COLO829 (cell line): ENCODE measurements at places on chromosomes 11 and 22.

DNA sequence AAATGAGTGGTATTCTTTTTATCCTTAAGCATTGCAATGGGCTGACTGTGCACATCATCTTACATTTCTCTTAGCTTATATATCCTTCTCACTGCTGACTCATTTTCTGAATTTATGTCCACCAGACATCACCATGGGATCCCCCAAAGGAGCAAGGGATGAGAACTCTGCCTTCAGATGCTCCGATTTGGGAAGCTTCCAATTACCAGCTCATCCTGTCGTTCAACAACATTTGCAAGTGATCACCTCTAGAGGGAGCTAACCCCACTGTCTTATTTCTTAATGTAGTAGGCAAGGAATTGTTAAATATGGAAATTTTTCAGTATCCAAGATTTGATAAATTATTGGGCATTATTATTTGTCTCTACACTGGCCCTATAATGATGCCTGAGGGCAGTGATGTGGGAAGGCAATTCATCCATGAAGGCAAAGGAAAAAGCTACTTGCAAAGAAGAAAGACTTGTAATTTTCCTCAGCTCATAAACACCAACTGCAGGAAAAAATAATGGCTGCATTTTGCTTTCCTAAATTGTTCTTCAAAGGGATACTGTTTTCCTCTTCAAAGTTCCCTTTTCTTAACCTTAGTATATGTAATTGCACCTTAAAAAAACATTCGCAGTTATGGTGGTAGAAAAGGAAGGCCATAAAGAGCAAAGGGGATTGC is 102.4 kb upstream of the FSHB start:
- DNase-seq: peak; percentile 48

- DNase-seq: no peak
Observed at GRCh38 chr22:32322986-32323385, 34.7 kb upstream of the RFPL3 start.

GRCh38 chr11:112265659-112266409 is 5.2 kb upstream of the PLET1 start:
- DNase-seq: no peak

GRCh38 chr22:42931421-42932196 is 74.5 kb upstream of the ARFGAP3 start:
- no peak for DNase-seq

- DNase-seq: no peak
Observed at GRCh38 chr11:34303028-34303570, 54.7 kb downstream of the ABTB2 start.

- DNase-seq: no peak
Observed at GRCh38 chr22:20761536-20761935, 12.4 kb upstream of the SERPIND1 start.

DNA sequence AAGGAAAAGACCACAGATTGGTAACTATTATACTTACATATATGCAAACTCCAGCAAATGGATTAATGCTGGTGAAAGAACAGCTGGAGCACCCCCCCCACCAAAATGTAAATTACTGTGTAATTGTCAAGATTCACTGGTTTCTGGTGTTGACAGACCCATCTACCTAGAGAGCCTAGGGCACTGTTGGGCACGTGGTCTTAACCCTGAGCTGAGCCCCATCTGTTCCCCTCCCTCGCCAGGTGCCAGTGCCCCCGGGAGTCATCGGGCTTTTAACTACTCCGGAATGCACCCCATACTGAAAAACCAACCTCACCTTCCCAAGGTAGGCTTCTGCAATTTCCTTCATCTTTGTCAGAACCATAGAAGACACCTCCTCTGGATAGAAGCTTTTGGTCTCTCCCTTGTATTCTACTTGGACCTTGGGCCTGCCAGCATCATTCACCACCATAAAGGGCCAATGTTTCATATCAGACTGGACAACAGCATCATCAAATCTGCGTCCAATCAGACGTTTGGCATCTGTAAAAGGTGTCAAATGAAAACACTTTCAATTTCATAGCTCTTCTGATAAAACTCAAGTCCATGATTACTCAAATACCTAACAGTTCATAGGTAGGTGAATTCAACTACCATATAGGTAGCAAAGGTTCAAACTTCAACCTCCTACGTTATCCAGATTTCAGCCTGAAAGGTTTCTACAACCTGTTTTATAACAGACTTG is 1.5 kb downstream of the HSPA8 start:
- no peak for DNase-seq

- peak; percentile 70 for DNase-seq
Observed at GRCh38 chr22:27879923-27880322, 39.1 kb downstream of the PITPNB start.

DNA sequence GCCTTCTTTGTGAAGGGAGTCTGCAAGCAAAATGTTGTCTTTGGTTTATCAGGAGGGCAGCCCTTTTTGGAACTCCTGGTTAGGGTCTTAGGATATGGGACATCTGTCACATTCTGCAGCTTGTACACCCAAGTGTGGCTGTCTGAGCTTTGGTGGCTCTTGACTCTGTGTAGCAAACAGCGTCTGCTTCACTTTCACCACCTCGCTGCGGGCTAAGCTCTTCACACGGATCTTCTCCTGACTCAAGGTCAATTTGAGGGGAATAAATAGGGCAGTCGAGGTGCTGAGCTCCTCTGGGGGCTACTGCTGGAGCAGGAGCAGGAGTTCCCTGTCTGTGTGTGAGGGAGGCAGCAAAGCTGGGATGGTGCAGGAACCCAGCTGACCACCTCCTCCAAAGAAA is 10.6 kb downstream of the MICAL2 start:
- DNase-seq: no peak

DNA sequence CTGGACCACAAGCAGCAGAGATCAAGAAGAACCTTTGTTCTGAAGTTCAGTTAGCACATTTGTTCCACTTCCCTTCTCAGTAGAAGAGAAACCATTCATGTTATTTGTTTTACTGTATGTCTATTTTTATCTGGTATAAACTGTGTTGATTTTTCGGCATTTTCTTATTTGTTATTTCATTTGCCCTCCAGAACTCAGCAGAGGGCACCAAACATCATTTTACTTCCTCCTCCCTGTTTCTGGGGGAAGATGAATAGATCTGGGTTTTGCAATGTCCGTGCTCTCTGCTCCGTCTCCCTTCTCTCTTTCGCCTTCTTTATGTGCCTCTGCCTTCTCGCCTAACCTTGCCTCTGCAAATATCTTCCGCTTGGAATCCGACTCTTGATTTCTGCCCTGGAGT is 366.9 kb downstream of the NTM start:
- DNase-seq: no peak

- no peak for DNase-seq
Observed at GRCh38 chr11:87275176-87275575, 237.4 kb downstream of the TMEM135 start.

- no peak for DNase-seq
Observed at GRCh38 chr11:115267238-115267781, 236.9 kb downstream of the CADM1 start.

DNA sequence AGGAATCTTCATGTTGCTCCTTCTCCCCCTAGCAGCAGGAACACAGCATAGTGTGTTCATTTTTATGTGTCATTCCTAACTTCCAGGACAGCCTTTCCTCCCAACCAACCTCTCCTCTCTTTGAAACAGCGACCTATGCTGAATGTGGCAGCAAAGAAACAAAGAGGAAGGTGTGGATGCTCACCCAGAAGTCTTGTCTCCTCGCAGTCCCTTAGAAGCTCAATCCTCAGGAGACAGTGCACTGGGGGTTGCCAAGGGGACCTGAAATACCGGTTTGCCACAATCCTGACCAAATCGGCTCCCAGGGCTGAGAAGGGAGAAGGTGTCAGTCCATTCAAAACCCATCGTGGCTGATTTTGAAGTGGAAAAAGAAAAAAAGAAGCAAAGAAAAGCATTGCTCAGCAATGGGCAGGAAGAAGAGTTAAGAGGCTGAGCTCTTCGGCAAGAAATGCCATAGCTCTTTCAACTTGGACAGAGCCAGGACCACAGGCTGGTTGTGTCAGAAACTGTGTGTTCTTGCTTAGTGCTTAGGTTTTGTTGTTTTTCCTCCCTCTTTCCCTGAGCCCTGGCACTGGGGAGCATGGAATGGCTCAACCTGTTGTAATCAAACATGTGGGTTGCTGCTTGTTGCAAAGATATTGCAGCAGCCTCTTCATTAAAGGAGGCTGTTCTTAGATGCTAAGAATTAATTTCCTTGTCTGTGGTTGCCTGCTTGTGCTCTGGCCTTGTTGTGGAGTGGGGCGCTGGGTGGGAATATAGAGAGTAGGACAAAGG is 30.4 kb upstream of the TENM4 start:
- DNase-seq: no peak

DNA sequence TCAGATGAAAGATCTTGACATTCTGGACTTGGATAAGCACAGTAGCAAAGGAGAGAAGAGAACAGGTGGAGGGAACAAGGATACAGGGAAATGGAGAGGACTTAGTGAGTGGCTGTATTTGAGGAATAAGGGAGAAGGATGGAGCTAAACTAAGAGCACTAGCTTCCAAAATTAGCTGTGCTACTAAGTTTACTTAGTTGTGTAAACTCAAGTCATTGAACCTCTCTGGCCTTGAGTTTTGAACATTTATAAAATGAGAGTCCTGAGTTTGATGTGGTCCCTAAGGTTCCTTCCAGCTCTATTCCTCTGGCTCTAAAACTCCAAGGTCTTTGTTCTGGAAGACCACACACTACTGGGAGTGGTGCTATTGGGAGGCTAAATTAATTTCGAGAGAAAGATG is 100.7 kb downstream of the TRIM44 start:
- no peak for DNase-seq

GRCh38 chr11:7444091-7444981 is 41.0 kb upstream of the OLFML1 start:
- DNase-seq: peak; percentile 39

DNA sequence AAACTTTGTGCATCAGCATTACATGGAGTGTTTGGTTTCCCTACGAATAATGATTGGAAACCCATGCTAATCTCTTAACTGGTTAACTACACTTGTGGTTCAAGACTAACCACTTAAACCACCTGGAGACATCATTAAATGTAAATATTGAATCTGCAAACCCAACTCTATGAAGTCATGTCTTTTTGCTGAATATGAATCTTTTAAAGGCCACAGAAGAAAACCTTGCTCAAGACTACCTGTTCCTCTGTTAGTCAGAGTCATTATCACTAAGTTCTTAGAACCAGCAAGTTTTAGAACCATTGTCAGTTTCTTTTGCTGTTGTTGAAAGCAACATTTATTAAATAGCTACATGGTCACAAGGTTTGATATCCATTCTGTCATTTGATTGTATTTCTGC is 70.7 kb downstream of the SIK2 start:
- no peak for DNase-seq

- no peak for DNase-seq
Observed at GRCh38 chr22:22886546-22886945, 1.1 kb upstream of the IGLL5 start.

DNA sequence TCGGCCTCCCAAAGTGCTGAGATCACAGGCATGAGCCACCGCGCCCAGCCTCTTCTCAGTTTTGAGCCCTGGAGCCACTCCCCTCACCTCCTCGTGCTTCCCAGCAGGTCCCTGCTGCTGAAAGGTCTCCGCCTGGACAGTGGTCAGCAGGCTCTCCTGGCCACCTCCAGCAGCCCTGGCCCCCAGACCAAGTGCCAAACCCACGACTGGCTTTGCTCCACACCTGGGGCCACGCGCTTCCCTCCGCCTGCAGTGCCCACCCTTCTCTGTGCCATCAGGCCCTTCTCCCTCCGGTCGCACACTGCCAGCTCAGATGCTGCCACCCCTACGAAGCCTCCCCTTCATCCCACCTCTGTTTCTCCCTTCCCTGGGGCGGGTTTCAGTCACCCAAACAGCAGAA is 12.8 kb downstream of the FRMD8 start:
- DNase-seq: no peak

GRCh38 chr22:24325105-24325757 is 54.6 kb downstream of the SPECC1L start:
- peak; percentile 53 for DNase-seq

DNA sequence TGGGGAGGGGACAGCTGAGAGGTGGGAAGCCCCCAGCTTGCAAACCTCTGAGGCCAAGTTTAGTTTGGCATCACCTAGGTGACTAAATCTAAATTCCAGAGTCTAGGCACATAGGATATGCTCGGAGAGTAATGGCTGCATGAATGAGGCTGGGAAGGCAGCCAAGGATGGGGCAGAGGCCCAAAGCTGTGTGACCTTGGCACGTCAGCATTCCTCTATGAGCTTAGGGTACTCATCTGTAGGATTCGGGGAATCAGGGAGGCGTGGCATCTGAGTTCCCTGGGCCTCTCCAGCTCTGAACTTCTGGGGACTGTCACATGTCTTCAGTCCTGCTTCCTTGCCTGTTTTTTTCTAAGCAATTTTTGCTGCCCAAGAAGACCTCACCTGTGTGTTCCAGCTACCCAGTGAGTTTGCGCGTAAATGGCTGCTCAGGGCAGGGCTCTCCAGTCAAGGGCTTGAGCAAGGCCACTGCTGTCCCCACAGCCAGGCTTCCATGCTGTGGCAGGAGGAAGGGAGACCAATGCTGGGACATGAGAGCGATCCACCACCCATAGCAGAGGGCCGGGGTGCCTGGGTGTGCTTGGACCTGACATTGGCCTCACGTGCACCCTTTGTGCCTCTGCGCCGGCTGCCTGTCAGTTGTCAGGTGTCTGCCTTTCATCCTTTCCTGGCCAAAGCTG is 13.9 kb downstream of the DAGLA start:
- no peak for DNase-seq

DNA sequence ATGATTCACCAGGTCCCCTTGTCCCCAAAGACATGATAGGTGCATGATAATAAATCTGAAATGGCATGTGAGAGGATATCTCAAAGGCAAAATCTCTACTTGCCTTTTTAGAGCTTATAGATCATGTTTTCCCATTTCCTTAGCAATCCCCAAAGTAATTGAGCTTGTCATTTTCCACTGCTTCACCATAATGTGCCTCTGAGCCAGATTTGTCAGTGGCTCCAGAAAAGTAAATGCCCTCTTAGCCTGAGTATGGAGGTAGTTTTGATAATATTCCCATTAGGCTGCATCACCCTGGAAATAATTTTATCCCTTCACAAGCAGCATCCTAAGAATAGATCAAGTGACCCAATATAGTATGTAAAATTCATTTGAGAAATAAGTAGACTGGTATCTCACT is 36.7 kb upstream of the ADSL start:
- DNase-seq: no peak

GRCh38 chr11:63491636-63492372 is 837 bp upstream of the PLAAT5 start:
- DNase-seq: no peak

DNA sequence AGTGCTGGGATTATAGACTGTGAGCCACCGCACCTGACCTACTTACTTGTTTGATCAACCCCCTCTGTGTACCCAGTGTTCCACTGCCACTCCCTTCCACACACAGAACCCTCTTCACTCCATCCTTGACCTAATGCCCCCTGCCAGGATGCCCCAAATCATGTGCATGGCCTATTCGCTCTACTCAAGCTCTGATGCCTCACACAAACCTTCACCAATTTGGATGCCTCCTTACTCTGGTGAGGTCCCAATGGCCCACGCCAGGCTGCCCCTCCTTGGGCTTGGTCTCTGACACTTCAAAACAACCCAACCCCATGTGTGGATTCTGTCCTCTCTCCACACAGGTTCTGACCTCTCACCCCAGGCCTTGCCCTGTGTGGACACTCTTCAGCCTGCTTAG is 9.4 kb upstream of the PSMC3 start:
- no peak for DNase-seq
